ENCODE measurements at places on chromosomes 5 and 9.

- DNase-seq, result no peak
Measured at GRCh38 chr9:124248960-124249359, 8.8 kb upstream of the NEK6 start.

DNA sequence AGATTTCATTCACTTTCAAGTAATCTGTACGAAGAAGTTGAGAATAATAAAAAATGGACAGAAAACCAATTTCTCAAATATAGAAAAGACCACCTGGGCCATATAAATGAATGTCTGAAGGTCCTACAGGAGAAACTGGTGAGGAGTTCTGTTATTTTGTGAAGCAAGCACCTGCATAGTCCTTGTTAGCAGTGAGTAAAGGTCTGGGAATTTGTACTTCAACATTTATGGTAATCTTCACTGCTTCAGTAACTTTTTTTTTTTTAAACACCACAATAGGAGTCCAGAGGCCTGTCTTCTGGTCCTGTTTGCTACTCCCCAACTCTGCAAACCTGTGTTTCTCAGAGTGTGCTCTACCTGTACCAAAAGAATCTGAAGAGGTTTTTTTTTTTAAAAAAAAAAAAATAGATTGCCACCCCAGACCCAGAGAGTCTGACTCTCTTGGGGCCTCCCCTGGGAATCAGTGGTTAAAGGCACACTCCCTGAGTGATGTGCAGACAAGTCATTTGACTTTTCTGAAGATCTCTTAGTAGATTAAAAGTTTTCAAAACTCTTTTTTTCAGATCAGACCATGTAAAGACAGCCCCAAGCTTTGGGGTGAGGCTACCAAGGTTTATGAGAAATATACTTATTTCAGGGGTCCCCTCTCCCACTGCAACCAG, 55.5 kb downstream of the FAM81B start:
- DNase-seq, result no peak

DNA sequence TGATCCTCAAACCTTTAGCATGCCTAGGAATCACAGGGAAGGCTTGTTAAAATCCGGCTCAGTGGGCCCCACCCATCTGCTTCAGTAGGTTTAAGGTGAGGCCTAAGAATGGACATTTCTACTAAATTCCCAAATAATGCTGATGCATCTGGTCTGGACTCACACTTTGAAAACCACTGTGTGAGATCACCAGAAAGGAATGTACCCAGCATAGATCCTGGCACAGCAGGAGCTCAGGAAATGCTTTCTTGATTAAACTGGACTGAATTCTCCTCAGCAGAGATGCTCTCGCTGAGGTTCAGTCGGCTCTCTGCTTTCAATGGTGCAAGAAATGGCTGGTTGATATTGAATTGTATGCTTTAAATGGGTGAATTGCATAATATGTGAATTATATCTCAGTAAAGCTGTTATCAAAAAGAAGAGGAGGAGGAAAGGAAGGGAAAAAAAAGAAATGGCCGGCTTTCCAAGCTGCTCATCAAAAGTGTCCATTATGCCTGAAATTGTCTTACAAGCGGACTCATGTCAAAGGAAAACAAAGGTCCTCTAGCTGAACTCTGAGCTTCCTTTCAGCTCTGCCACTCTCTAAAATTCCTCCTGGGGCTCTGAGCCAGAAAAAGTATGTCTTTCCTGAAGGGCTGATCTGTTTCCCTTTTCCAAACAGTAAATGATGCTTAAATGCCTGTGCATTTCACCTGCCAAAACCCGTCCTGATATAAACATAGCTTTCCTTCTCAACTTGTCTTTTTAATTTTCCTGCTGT, 77.6 kb upstream of the SAP30L start:
- DNase-seq, result no peak

GRCh38 chr9:95954940-95955339, 79.4 kb downstream of the ERCC6L2 start:
- DNase-seq, result no peak

DNA sequence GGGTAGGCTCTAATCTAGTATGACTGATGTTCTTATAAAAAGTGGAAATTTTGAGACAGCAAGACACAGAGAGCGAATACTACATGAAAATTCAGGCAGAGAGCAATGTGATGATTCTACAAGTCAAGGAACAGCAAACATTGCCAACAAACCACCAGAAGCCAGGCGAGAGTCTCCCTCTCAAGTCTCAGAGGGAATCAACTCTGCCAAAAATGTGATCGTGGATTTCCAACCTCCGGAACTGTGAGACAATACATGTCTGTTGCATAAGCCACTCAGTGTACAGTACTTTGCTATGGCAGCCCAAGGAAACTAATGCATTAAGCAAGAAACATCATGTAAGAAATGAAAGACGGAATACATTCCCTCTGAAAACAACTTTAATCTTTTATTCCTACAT, 52.1 kb upstream of the CCNG1 start:
- no peak for DNase-seq

- DNase-seq, result no peak
Measured at GRCh38 chr5:52759331-52759730, 28.4 kb upstream of the ITGA1 start.

DNA sequence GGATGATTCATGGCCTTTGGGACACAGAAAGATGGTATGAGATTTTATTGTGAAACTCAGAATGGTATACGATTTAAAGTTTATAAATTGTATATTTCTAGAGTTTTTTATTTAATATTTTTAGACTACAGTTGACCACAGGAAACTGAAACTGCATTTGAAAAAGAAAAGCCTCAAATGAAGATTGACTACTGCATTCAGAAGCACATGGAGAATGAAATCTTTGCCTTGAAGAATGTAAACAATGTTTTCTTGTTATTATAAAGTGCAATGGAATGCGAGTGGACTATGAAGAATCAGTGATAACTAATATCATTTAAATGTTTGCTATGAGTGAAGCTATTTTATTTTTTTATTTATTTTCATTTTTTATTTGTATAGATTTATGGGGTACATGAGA, 169.1 kb upstream of the CDH18 start:
- no peak for DNase-seq

- no peak for DNase-seq
Measured at GRCh38 chr5:72464071-72464470, 43.1 kb downstream of the ZNF366 start.

- DNase-seq, result no peak
Measured at GRCh38 chr5:9456435-9457042, 89.3 kb downstream of the SEMA5A start.

DNA sequence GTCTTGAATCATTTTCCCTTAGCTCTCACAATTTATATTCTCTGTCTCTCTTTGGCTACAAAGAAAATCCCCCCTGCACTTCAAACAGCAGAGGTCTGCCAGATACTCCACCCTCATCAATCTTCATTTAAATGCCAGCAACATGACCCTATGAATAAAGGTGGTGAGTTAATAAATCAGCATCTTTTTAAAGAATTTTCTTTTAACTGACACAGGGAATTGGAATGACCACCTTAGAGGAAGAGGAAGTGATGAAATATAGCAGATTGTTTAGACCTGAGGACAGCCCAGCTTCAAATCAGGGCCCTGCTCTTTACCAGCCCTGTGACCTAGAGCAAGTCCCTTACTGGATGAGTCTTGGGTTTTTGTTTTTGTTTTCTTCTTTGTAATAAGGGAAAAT, 223.1 kb upstream of the PAPPA start:
- DNase-seq, result no peak

GRCh38 chr9:10562581-10563343, 50.0 kb downstream of the PTPRD start:
- no peak for DNase-seq

DNA sequence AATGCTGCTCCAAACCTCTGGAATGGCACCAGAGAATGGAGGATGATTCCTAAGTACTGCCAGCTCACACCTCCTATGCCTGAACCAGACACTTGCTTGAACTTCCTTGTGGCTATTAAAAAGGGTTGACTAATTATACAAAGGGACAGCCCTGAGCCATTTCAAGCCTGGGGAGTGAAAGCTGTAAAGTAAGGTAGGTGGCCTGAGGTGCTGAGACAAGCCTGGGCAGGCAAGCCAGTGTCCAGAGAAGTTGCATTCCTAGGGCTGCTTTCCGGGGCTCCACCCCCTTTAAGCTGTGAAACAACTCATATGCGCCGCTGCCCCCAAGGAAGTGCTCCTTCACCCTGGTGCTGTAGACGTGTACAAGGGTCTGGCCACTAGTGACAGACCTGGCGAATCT, 79.9 kb upstream of the SLC1A3 start:
- DNase-seq, result no peak

DNA sequence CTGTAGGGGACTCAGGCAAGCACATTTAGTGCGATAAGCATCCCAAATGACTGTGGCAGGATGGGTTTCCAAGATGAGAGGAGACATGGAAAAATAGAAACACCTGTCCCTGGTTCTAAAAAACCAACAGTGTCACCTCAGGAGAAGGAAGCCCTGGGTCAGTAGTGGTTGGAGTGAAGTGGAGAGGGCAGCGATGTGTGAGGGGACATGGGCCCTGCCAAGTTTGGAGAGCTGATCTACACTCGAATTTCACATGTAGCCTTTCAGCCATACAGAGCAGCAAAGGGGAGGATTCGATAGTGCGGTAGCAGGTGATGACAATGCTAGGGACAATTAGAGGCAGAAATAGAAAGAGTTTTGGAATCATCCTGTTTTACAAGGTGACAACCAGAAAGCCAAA, 32.6 kb upstream of the LHX2 start:
- DNase-seq, result no peak

GRCh38 chr5:74187757-74188156, 452.8 kb downstream of the ENC1 start:
- DNase-seq, result no peak

DNA sequence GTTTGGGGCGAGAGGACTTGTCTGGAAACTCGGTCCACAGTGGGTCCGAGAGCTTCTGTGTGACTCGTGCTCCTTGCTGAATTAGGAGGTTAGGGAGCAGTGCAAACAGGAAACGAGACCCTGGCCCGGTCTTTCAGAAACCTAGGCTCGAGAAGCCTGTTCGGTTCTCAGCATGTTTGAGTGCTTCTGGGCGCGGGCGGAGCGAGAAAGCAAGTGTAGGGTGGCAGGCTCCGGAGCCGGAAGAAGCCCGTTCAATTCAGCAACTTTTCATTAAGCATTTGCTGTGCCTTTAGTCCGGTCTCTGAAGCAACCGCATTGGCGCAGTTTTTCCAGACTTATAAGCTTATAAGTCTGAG, 547 bp downstream of the CLTA start:
- peak; percentile 10 for DNase-seq

DNA sequence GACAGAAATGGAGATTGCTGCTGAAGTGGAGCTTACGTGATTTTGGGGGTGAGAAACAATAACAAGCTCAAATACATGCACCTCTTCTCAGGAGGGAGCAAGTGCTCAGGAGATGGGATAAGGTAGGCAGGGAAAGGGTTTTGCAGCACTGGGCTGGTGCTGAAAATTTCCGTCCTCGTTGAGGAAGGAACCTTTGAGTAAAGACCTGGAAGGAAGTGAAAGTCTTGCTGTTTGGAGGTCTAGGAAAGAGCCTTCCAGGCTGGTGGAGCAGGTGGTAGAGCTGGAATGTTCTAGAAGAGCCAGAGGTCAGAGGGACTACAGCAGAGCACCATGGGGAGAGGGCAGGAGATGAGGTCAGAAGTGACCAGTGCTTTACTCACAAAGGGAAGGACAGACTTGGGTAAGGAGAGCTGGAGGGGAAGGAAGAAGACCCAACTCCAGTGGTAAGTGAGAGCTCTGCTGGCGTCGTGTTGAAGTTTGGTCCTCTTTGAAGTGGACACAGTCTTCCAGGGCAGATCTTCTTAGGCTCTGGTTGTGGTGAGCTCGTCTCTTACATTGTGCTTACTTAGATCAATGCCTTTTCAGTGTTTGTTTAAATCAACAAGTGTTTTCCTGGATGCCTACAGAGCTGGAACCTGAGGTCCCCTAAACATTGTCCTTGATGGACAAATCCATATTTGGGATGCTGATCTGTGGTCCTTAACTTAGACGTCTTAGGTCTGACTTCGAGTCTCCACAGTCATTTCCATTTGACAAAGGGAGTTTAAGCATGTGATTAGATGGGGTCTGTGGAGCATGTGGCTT, 21.0 kb downstream of the ANKRD33B start:
- DNase-seq, result no peak

- DNase-seq, result no peak
Measured at GRCh38 chr9:130425741-130426466, 18.9 kb upstream of the ASS1 start.

Measured in activated naive CD8-positive, alpha-beta T cell treated with anti-CD3 and anti-CD28 coated beads, Interleukin-2, amount 50 U/mL, for 16 hours (primary cell).